ENCODE measurements at places on chromosomes 11 and 22. TPM values are rescaled to one million over a fixed set of nuclear protein-coding genes. Genes with fewer than 3 reads are reported as not detected.

The MUC6 gene
- not detected for total RNA-seq

- DNase-seq, result no peak
Measured at GRCh38 chr11:111285189-111286091, 12.9 kb upstream of the POU2AF3 start.

GRCh38 chr22:44995105-44995514 is 14.7 kb downstream of the PHF21B start:
- DNase-seq, result no peak

DNA sequence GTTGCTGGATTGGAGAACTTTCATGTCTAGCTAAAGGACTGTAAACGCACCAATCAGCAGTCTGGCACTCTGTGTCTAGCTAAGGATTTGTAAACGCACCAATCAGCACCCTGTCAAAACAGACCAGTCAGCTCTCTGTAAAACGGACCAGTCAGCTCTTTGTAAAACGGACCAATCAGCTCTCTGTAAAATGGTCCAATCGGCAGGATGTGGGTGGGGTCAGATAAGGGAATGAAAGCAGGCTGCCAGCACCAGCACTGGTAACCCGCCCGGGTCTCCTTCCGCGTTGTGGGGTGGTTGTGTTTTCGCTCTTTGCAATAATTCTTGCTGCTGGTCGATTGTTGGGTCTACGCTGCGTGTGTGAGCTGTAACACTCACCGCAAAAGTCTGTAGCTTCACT is 11.3 kb downstream of the MYO18B start:
- DNase-seq, result no peak

The CD3G gene
- total RNA-seq, result not detected

DNA sequence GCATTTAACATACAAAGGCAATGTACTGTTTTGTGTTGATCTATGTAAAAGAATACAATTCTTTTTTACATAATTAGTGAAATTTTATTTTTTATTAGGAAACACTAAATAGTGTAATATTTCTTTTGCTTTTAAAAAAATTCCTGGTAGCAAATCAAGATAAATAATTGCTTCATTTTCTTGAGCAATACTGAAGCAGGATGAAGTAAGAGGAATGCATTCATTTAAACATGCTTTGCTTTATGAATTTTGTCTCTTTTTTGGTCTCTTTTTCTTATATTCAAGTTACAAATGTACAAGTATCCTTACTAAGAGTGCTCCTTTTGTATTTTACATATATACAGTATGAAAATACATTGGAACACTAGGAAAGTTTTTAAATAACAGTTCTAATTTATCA is 144.4 kb upstream of the TEAD1 start:
- DNase-seq, result no peak

The FGF4 gene
- total RNA-seq, result not detected

DNA sequence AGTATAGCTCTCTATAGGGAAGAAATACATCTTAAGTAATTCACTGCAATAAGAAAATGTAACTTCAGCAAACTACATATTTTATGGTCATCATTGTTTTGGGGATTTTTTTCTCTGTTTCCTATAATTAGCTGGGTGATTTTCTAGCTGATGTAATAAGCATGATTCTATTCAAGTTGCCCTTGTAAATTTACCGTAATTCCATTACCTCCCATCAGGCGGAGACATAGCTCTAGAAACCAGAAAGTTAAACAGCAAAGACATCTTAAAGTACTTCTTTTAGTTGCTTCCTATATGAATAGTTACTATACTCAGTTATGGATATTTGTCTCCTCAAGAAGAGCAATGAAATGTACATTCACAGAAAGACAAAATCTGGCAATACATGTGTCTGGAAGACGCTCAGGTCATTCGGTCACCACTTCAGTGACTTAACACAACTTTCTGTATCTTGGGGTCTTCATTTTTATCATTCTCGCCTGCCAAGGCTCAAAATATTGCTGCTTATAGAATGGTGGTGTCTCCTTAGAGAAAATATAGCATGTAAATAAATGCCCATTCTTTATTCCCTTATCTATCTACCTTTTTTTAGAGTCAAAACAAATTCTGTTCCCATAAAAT is 239.9 kb upstream of the ZC3H12C start:
- no peak for DNase-seq

The PIWIL4 gene
- 0.05 TPM for total RNA-seq

GRCh38 chr11:11293798-11294550 is 59.1 kb downstream of the CSNK2A3 start:
- DNase-seq, result no peak

DNA sequence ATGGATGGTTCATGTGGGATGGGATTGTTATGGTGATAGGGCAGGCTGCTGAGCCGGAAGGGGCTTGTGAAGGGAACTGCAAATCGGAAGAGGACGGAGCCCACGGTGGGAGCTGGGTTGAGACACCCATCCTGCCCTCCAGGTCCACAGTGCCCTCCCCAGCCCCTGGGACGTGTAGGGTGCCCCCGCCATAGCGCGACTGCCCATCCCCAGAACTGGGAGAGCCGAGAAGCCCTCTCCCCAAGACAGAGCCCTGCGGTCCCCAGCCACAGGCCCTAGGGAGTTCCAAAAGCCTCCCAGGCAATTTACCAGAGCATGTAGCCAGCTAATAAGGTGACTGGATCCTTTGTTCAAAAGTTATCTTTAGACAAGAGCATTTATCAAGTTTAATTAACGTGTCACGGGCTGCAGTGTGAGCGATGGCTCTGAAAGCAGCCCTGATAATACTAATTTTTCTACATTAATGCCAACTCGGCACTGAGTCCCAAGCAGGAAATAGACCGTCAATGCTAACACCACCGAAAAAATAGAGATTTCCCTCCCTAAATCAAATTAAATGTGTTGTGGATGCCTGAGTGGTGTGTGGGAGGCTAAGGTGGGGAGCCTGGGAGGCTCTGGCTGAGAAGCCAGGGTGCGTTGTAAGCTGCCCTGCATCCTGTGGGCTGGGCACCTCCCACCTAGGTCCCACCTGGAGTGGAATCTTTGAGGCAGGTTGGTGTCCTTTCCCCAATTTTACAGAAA is 76.8 kb upstream of the RTL6 start:
- DNase-seq, result no peak

DNA sequence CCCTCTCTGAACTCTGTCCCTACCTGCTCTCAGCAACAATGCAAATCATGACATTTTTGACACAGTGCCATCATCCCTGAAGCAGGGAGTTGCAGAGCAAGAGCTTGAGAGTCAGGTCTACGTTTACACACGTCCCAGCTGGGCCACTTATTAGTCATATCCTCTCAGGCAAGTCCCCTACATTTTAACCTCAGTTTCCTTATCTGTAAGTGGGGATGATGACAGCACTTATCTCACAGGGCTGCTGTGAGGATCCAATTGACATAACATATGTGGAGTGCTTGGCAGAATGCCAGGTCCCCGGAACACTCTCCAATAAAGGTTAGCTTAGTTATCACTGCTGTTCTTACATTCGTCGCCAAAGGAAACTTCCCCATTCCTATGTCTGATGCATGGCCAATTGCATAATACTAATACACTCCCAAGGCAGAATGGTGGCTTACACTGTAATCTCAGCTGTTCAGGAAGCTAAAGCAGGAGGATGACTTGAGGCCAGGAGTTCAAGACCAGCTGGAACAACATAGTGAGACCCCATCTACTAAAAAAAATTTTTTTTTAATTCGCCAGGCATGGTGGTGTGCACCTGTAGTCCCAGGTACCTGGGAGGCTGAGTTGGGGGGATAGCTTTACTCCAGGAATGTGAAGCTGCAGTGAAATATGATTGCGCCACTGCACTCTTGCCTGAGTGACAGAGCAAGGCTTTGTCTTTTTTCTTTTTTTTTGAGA is 16.6 kb downstream of the ASCC2 start:
- DNase-seq, result peak; percentile 36

DNA sequence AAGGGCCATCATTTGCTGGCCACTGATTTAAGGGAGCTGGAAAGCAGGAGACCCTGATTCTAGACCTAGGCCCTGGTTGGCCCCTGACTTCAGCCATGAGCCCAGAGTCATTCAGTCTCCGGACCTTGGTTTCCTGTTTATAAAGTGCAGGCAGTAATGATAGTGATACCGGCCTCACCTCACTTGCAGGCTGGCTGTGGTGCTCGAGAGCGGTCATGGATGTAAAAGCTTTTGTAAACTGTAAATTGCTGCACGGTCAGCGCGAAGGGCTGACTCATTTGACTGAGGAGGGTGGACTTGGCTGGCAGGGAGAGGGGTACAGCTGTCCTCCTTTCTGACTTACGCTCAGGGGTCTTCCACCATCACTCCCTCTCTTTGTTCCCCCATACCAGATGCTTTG is 37.4 kb downstream of the FBLN1 start:
- no peak for DNase-seq

- DNase-seq, result no peak
Measured at GRCh38 chr11:27196203-27196897, 155.7 kb downstream of the BBOX1 start.

DNA sequence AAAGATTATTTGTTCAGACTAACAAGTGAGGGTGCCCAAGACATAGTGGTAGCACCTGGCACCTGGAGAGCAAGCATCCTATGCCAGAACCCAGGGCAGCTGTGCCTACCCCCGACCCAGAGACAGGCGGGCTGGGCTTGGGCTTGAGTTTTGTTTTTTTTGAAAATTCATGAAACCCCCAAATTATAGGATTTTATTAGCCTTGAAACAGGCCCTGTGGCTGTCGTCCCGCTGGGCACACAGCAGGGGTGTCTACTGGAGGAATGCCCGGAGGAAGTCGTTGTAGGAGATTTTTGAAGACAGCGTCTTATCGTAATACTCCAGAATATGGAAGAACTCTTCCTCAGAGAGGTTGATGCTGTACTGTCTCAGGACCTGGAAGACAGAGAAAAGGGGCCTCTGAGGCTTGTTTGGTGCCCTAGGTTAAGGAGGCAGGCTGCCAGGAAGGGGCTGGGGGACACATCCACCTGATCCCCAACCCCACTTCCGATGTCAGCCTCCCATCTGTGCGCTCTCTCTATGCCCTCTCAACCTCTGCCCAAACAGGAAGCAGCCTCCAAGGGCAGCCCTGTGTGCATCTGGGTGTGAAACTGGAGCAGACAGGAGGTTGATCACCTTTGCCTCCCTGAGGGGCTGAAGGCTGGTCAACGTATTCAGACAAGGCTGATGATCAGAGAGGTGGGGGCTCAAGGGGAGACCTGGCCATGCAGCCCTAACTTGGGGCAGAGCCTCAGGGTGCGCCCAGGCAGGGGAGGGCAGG is 117.0 kb downstream of the MPPED1 start:
- no peak for DNase-seq

The NUP98 gene
- 186 TPM for total RNA-seq

DNA sequence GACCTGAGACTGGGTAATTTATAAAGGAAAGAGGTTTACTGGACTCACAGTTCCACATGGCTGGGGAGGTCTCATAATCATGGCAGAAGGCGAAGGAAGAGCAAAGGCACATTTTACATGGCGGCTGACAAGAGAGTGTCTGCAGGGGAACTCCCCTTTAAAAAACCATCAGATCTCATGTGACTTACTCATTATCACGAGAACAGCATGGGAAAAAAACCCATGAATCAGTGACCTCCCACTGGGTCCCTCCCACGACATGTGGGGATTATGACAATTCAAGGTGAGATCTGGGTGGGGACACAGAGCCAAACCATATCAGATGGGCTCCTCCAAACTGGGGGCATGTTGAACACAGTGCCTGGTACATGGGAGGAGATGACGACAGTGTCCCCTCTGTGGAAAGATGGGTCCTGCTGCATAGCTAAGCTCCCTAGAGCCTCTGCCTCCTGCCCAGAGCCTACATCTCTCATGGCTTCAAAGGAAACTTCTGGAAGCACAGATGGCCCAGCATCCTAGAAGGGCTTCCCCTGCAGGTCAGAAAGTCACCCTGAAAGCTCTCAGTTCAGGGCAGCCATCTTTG is 46.1 kb downstream of the MYEOV start:
- no peak for DNase-seq

The GLYAT gene
- not detected for total RNA-seq

The RHOD gene
- not detected for total RNA-seq

The OR10A2 gene
- not detected for total RNA-seq
